CD4-positive, alpha-beta T cell treated with Interleukin-4 for 1 hour (primary cell): ENCODE measurements at places on chromosomes 3 and 15.

GRCh38 chr3:163809540-163809993 lies 1268.7 kb downstream of the SI start:
- no peak for DNase-seq

GRCh38 chr3:46995901-46996562 lies 16.6 kb downstream of the NBEAL2 start:
- DNase-seq: no peak

DNA sequence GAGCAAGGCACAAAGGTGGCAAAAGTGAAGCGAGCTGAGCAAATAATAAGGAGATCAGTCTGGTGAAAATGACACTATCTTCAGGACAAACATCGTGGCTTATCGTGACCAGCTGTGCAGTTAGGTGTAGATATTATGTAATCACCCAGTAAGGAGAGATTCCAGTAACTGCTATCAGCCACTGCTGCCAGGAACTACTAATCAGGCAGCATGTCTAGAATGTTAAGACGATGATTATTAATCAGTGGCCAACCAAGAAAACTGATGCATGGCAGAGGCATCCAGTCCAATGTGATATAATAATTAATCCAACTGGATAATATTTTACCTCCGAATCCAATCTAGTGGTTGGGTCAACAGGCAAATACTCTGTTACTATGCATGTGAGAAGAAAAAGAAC lies 252.7 kb upstream of the ZPLD1 start:
- no peak for DNase-seq

DNA sequence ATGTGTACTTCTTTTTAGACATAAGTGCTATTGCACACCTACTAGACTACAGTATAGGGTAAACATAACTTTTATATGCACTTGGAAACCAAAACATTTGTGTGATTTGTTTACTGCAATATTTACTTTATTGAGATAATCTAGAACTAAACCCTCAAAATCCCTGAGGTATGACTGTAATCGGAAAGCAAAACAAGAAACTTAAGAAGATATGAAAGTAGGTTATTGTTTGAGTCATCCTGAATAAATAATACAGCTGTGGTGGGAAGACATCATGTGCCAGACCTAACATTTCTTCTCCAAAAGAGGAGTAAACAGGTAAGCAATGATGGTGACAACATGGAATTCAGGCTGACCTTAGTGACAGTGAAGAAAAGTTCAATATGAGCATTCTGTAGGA lies 765.5 kb downstream of the OTOL1 start:
- no peak for DNase-seq

- DNase-seq: no peak
These were observed 7.4 kb downstream of the INTS14 start for GRCh38 chr15:65603559-65603958.

- DNase-seq: no peak
These were observed 812 bp downstream of the P4HTM start for GRCh38 chr3:48990636-48991469.

- DNase-seq: no peak
These were observed 24.8 kb upstream of the RBMS3 start for GRCh38 chr3:29255854-29256696.

DNA sequence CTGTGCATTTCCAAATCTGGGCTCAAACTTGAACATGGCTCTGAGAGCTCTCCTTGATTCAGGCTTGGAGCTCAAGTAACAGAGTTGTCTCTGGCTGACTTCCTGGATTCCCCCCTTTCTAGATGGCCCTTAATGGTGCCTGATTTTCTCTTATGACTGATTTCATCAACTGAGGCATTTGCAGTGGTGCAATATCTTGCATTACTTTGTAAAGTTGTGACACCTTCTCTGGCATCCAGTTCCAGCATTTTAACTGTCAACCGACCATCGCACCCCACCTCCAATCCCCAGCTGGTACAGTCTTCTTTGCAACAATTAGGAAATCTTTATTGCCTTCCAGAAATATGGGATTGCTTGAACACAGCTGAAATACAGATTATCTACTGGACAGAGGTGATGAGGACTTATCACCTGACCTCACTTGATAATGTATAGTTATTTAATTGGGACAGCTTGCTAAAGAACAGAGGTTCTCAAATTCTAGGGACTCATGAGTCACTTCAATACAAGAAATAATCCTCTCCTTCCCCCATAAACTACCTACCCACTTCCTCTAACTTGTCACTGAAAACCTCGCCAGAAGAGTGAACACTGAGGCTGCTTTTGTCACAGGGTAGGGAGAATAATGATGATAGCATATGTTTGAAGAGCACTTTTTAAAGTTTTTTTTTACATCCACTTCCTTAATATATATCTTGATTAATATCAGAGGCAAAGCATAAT lies 41.8 kb downstream of the FILIP1L start:
- no peak for DNase-seq
